ENCODE measurements at places on chromosomes 2 and 18.

- no peak for DNase-seq
These were observed 62.5 kb downstream of the CENPO start for GRCh38 chr2:24855726-24856125.

- no peak for DNase-seq
These were observed 34.1 kb upstream of the GRB14 start for GRCh38 chr2:164655336-164655735.

DNA sequence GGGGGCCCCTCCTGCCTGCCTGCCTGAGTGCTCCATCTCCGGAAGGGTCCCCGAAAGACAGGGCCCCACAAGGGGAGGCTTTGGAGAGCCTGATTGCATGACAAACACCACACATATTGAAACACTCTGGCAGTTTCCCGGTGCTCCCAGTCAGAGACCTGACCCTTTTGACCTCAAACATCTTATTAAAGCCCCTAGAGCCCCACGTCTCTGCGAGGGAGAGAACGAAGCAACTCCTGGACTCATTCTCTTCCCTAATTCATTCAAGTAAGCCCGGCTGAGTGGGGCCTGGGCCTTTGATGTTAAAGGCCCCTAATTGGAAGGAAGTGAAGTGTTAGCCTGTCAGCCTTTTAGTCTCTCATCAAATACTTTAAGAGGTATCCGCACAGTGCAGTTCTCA lies 335.6 kb downstream of the CYRIA start:
- no peak for DNase-seq

DNA sequence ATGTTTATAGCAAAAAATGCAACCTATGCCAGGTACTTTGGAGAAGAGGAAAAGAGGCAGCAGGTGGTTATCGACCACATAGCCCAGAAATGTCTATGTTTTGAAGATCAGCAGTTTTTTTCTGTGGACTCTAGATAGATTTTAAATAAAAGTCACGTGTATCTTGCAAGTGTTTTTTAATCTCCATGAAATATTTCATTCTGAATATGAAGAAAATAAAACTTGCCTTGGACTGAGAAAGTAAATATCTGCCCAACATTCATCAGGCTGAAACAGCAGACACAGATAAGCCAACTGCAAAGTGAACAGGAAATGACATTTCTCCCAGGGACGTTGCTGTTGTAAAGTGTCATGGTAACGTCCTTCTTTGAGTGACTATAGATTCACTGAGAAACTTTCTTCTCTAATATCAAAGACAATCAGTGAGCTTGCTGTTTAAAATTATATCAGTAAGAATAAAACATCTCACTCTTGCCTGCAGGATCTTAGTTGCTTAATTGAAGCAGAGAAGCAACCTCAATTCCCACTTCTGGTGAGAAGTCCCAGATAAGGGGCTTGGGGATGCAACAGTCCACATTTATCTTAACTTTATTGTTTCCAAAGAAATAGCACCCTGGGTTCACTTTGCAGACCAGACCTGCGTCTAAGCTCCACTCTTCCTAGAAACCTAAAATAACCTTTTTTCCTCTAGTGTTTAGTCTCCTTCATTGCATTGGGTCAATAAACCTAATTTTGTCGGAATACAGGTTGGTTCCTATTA lies 6.3 kb downstream of the MYOM1 start:
- no peak for DNase-seq

- no peak for DNase-seq
These were observed 6.5 kb upstream of the IL1RN start for GRCh38 chr2:113120861-113121260.

DNA sequence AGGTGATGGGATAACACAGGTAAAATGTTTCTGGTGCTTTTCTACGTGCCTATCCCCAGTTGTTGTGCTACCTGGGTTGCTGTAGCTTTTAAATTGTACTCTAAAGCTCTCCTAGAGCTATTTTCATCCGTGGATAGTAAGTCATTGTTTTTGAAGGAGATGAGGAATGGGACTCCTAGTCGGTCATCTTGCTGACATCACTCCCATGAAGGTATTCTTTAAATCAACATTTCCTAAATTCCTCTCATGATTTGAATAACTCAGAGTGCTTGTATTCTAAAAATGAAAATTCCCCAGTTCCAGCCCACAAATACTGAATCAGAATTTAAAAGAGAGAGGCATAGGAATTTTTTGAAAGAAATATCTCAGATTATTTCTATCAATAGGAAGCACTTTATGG lies 44.3 kb downstream of the CCDC148 start:
- DNase-seq, result no peak

DNA sequence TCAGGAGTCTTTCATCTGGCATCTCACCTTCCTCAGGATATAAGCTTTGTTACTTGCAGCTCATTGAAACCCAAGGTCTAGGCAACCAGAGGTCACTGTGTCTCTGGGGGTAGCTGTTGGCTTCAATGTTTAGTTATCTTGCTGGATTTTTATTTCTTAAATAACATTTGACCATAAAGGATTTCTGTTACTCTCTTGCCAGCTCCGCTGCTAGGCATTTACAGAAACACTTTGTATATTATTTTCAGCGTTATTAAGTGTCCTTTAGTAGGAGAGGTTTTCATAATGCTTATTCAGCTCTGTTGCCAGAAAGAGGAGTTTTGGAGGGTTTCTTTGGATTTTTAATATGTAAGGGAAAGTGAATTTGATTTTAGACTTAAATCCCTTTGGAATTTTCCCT lies 61.4 kb downstream of the QPCT start:
- no peak for DNase-seq

DNA sequence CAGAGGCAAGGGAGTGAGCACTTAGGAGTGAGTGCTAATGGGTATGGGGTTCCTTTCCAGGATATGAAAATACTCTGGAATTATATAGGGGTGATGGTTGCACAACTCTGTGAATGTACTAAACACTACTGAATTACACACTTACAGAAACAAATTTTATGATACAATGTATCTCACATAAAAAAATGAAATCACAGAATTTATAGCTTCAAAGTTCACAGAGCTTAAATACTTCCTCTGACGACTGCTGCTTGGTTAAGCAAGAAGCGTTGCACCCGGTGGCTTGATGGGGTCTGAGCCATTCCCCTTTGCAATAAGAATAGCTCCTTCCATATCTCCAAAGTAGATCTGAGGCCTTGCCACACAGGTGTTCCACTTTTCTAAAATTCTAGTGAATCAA lies 835.1 kb downstream of the TSN start:
- no peak for DNase-seq

DNA sequence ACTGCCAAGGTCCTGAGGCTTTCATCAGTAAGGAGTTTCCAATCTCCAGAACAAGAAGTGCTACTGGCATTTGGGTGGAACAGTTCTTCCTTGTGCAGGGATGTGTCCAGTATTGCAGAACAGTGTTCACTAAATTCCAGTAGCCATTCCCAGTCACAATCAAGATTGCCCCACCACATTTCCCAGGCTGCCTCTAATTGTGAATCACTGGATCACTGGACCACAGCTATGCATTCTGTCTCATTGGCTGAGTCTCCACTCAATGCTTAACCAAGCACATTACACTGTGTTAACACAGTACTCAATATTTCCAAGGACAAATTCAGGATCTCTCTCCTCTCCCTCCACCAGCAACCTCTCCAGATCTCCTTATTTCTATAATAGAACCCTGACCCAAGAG lies 160.2 kb upstream of the CCDC150 start:
- DNase-seq, result no peak
